Smooth muscle cell of bladder (primary cell): ENCODE measurements at places on chromosomes 4 and X. TPM values are rescaled to one million over a fixed set of nuclear protein-coding genes. Genes with fewer than 3 reads are reported as not detected.

HS3ST1 gene
- 0.65 and 1.3 TPM in 2 replicates for total RNA-seq

FANCB gene
- 4.4 and 4.6 TPM in 2 replicates for total RNA-seq

MMRN1 gene
- total RNA-seq: 0.14 and 0.28 TPM in 2 replicates

SH2D1A gene
- total RNA-seq: not detected in 2 replicates

RNF128 gene
- 2.4 and 5.7 TPM in 2 replicates for total RNA-seq

ODAPH gene
- not detected in 2 replicates for total RNA-seq

CT45A2 gene
- total RNA-seq: not detected in 2 replicates

NOX1 gene
- 0.14 TPM in 1 of 2 replicates, not detected in the other for total RNA-seq

CT45A10 gene
- total RNA-seq: not detected in 2 replicates

PAGE1 gene
- not detected in 2 replicates for total RNA-seq

IL21 gene
- not detected in 2 replicates for total RNA-seq

CABS1 gene
- not detected in 2 replicates for total RNA-seq

PIGA gene
- total RNA-seq: 5.0 and 8.5 TPM in 2 replicates

ZNF718 gene
- 1.7 and 3.6 TPM in 2 replicates for total RNA-seq

PYURF gene
- 69.3 and 72.4 TPM in 2 replicates for total RNA-seq

ZBTB49 gene
- total RNA-seq: 2.1 and 2.4 TPM in 2 replicates

F8A3 gene
- total RNA-seq: 0.55 and 1.3 TPM in 2 replicates

MOB1B gene
- total RNA-seq: 7.8 and 8.6 TPM in 2 replicates

VEGFC gene
- total RNA-seq: 19.3 and 24.1 TPM in 2 replicates

SLC25A14 gene
- total RNA-seq: 9.1 and 13.7 TPM in 2 replicates

USP17L27 gene
- total RNA-seq: not detected in 2 replicates

UGT2B17 gene
- total RNA-seq: not detected in 2 replicates

RAB9B gene
- 0.43 and 1.2 TPM in 2 replicates for total RNA-seq

LINC00632 gene
- 5.4 and 6.2 TPM in 2 replicates for total RNA-seq

ITM2A gene
- total RNA-seq: 0.14 and 0.28 TPM in 2 replicates

IL2RG gene
- total RNA-seq: not detected in 2 replicates

PCDH19 gene
- under 0.01 TPM in 2 replicates for total RNA-seq

IL1RAPL2 gene
- total RNA-seq: not detected in 2 replicates

TMEM255A gene
- total RNA-seq: 0.09 TPM in 1 of 2 replicates, not detected in the other

GPR34 gene
- total RNA-seq: not detected in 2 replicates

LRCH2 gene
- 11.5 and 14.2 TPM in 2 replicates for total RNA-seq

KCTD8 gene
- total RNA-seq: not detected in 2 replicates

IL9R gene
- total RNA-seq: not detected in 2 replicates

HPSE gene
- 0.83 and 1.1 TPM in 2 replicates for total RNA-seq

NAP1L2 gene
- 0.85 and 1.1 TPM in 2 replicates for total RNA-seq
